ENCODE measurements at places on chromosomes 2 and 18. TPM values are rescaled to one million over a fixed set of nuclear protein-coding genes. Genes with fewer than 3 reads are reported as not detected.

Gene CREG2
- 2.4 TPM for total RNA-seq

Gene CYP27C1
- total RNA-seq = 2.3 TPM

Gene SLC5A7
- 0.22 TPM for total RNA-seq

Gene SH2D6
- 0.13 TPM for total RNA-seq

Gene SALL3
- not detected for total RNA-seq

Gene QPCT
- 6.3 TPM for total RNA-seq

Gene GLI2
- 6.2 TPM for total RNA-seq

Gene CIB4
- not detected for total RNA-seq

Gene DSEL
- total RNA-seq = 17.6 TPM

Gene SNED1
- 2.8 TPM for total RNA-seq

Gene ST6GAL2
- 4.4 TPM for total RNA-seq

Gene RBKS
- 0.80 TPM for total RNA-seq

Gene LRRC30
- 6.5 TPM for total RNA-seq

Gene CXCR4
- total RNA-seq = 23.1 TPM

Gene SLC14A1
- 1.3 TPM for total RNA-seq

Gene CXXC1
- total RNA-seq = 19.7 TPM

Gene HOXD9
- total RNA-seq = 0.75 TPM

Gene RGPD3
- total RNA-seq = 0.44 TPM

Gene OTOS
- not detected for total RNA-seq

Gene GKN2
- not detected for total RNA-seq

Gene FKBP7
- 69.3 TPM for total RNA-seq

Gene XDH
- total RNA-seq = under 0.01 TPM

Gene DYSF
- total RNA-seq = 51.6 TPM

Gene CHAC2
- 1.4 TPM for total RNA-seq

Gene CMPK2
- 3.2 TPM for total RNA-seq
